Activated CD4-positive, alpha-beta memory T cell treated with anti-CD3 and anti-CD28 coated beads, Interleukin-2, amount 10 ng/mL, durations not matched to agents 7 days and 5 days (primary cell): ENCODE measurements at places on chromosomes 11 and 22.

DNA sequence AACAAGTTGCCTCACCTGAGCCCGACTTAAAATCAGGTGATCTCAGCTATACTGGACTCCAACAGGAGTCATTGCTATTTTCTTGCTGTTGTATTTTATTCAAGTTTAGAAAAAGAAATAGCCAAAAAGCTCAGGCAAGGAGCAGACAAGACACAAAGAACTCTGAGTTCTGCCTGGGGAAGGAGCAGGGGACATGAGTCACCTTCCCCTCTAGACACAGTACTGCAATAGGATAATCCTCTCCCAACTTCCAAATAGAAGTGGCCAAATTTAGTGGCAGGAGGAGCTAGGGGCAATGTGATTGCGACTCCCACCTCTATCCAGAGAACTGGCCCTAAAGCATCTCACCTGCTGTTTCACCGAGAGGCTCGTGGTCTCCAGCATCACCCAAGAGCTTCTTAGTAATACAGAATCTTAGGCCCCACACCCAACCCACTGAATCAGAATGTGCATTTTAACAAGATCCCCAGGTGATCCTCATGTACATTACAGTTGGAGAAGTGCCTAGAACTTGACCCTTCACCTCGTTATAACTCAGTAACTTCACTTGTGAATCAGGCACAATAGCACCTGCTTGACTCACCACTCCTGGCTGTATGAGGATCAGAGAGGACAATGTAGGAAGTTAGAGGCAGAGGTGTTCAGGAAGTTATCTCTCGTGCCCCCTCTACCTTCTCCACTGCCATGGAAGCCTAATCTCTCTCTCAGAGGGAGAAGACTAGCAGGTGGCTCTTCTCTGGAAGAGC is 56.8 kb upstream of the FBXO3 start:
- DNase-seq, result no peak

DNA sequence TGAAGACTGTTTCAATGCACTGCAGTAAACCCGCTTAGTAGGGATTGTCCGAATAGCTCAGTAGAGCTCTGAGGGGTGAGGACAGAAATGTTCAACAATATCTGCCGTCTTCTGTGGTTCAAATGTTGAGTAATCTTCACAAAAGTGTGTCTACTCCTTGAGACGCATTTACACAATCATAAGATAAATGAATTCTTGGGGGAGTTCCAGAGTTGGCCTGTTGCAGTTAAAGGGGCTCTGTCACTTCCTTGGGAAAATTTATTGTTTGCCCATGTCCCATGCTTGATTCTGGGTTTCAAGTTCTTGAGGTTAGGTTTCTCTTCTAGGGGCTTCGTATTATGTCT is 614 bp downstream of the ANO3 start:
- DNase-seq, result no peak

DNA sequence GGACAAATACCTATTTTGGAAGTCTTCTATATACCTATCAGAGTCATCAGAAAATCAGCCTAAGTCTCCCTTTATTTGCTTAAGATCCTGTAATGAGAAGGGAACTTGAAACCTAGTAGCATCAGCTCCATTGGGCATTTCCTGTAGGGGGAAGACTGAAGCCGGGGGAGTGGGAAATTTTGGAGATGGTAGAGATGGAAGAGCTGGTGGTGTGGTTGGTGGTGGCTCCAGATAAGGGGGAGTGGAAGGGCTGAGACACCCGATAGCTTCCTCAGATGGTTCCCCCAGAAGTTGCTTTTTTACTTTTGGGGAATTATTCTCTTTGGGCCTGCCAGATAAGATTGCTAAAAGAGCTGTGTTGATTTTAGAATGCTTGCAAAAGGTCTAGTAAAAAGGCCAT is 16.4 kb upstream of the EI24 start:
- no peak for DNase-seq

- no peak for DNase-seq
Measured at GRCh38 chr11:83303316-83303715, 17.1 kb upstream of the CCDC90B start.

GRCh38 chr11:7506243-7506642 is 7.6 kb upstream of the PPFIBP2 start:
- DNase-seq, result no peak

DNA sequence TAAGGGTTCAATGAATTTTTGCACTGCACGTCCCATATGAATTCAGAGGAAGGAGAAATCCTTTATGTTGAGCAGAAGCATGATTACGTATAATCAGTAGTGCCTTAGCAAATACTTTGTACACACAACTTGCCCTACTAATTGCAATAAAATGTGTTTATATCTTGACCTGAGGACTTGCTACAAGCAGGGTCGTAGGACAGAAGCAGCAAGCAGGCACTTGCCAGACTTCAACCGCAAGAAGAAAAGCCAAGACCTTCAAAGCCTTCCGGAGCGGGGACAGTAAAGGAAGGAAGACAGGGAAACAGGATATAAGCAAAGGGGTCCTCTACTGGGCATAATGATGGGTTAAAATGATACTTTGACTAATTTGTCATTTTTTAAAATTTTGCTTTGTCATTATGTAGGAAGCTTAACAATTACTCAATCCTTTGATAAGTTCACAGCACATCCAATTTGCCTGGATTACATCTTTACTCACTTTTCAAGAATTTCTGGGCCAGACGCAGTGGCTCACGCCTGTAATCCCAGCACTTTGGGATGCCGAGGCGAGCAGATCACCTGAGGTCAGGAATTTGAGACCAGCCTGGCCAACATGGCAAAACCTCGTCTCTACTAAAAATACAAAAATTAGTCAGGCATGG is 23.2 kb upstream of the UBASH3B start:
- no peak for DNase-seq

DNA sequence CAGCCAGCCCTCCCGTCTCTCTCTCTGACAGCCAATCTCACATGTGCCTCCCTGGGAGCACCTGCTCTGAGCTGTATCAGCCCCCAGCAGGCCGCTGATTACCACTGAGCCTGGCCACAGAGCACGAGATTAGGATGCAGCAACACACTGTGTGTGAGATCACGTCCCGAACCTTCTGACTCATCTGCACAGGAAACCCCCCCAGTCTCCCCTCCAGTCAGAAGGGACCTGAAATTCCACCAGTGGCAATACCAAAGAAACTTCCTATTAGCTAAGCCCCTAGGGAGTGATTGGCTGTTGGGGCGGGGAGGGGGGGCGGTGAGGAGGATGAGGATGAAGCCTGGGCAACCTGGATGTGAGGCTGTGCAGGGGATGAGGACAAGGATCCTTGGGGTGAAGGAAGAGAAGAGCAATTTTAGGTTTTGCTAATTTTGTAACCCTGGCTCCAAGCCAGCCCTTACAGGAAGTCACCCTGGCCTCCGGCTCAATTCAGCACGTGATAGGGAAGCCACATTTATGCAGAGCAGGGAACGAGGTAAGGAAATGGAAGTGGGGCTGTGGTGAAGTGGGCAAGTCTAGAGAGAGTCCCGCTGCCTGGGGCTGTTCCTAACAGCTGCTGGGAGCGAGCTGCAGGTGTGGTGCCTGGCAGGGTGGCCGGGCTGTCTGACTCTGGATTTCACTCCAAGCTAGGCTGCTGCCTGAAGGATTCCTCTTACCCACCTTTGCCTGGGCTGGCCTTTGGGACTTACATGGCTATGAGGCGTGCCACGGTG is 1.9 kb downstream of the SLC43A3 start:
- peak; percentile 89 for DNase-seq

- DNase-seq, result no peak
Measured at GRCh38 chr22:23781511-23782183, 5.1 kb upstream of the SMARCB1 start.

GRCh38 chr11:116712428-116712827 is 60.4 kb downstream of the BUD13 start:
- no peak for DNase-seq

DNA sequence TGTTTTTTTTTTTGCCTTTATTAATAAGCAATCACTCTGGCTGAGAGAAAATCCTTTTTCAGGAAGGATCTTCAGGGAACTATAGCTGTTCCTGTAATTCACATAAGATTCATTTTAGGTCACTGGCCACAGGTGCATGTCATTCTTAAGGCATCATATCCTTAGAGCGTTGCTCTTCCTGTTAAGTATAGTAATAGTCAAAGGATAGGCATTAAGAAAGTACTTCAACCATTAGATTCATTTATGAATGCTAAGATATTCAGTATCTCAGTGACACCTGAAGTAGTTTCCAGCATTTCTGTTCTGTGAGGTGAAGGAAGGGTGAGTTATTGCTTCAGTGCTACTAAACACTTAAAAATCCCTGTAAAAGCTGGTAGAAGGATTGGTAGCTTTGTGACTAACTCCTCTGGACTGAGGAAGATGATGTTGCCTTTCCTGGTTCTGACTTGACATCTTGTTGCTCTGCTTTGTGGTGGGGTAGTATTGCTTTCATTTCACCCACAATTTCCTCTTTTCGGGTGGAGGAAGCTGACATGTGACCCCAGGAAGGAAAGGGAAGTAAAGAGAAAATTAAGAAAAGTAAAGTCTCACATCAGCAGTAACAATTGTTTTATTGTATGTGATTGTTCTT is 34.7 kb downstream of the RNF169 start:
- peak; percentile 19 for DNase-seq

DNA sequence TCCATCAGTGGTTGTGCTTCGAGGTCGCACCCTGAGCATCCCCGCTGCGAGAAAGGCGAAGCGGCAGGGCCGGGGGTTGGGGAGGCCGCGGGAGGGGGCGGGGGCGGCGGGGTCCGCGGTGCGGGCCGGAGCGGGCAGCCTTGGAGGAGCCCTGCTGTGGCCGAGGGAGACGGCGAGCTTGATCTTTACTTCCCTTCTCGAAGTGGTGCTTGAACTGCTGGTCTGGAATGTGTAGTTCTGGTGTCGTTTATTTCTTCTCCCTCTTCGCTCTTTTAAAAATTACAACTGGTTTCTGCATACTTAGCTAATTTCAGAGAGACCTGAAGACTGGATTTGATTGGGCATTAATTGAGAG is 1.1 kb downstream of the APLP2 start:
- no peak for DNase-seq

GRCh38 chr11:47387944-47388696 is 9.8 kb upstream of the SPI1 start:
- no peak for DNase-seq

GRCh38 chr22:40651057-40651456 is 14.5 kb upstream of the MRTFA start:
- DNase-seq, result no peak

DNA sequence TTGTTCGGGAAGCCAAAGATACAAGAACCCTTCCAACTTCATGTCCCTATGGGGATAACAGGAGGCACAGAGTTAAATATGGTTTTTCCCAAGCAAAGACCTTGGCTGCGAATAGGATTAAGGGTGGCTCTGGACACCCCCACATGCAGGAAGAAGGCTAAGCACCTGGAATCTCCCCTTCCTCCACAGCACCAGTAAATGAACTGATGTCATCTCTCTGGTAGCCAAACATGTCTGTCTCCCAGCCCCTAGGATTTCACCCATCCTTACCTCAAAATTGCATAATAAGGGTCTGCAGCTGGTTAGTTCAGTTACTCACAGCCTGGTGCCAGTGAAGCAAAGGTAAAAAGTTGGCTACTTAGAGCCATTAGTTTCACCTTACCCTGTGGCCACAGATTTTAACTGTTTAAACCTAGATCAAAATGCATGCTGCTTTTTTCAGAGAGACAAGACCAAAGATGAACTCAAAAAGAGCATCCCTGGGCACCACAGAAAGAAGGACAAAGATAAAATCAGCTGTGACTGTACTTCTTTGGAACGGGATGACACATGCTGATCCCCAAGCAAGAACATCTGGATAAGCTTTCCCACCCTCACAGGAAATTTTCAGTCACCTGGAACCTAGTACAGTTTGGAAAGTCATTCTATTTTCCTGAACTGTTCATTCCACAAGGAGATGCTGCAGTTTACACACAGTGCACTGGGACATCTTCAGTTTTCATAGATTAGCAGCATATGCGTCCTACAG is 77.2 kb upstream of the AKIP1 start:
- DNase-seq, result no peak

- DNase-seq, result peak; percentile 47
Measured at GRCh38 chr11:17298302-17298701, 21.8 kb downstream of the NUCB2 start.

- no peak for DNase-seq
Measured at GRCh38 chr11:113137713-113138529, 176.5 kb upstream of the TTC12 start.

DNA sequence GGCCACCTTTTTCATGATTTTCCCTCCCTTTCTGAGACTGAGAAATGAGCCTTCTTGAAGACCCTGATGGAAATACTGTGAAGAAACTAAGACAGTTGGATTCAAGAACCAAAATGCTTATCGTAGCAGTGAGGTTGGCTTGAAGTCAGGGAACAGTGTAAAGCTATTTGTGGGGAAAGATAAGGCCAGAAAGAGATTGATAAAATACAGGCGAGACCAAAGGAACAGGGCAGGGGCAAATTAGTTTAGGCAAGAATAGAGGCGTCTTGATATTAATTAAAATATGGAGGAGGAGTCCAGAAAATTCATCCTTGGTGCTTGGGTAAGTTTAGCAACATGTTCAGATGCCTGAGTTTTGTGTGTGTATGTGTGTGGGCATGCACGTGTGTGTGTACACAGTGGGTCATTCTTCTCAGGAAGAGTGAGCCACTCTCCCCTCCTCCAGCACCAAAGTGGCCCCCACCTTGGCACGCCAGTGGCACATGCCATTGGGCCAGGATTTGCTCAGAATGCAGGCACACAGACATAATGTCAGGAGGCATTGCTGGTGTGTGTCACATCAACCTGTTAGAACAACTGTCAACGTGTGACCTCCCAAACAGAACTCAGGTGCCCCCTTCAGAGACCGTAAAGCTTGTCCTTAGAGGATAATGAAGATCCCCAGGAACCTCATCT is 3.9 kb upstream of the EHF start:
- no peak for DNase-seq

DNA sequence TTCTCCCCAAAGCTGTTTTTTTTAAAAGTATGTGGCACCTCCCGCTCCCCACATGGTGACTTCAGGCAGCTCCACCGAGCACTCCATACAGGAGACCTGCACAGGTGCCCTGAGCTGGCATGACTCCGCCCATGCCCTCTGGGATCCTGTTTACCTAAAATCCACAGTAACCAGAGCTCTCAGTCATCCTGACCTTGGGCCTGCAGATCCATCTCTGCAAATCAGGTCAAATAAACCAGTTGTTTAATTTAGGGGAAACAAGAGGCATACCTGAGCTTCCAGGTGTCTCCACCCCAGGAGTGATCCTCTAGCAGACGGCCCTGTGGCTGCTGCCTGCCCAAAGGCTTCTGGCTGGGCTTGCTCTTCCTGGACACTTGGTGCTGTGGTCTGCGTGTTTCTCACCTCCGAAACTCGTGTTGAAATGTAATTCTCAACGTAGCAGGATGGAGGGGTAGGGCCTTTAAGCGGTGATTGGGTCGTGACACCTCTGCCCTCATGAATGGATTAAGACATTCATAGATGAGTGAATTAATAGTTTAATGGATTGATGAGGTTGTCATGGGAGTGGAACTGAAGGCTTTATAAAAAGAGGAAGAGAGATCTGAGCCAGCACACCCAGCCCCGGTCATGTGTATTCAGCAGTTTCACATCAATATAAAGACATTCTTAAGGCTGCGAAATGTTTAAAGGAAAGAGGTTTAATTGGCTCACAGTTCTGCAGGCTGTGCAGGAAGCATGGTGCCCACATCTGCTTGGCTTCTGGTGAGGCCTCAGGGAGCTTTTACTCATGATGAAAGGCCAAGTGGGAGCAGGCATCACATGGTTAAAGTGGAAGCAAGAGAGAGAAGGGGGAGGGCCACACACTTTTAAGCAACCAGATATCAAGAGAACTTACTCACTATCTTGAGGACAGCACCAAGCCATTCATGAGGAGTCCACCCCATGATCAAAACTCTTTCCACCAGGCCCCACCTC is 34.1 kb downstream of the LINC01488 start:
- DNase-seq, result no peak
